ENCODE measurements at places on chromosomes 3 and 15. TPM values are rescaled to one million over a fixed set of nuclear protein-coding genes. Genes with fewer than 3 reads are reported as not detected.

SLC27A2 gene
- 0.18 TPM for total RNA-seq

FETUB gene
- 0.04 TPM for total RNA-seq

SLC24A5 gene
- 0.04 TPM for total RNA-seq

CERS3 gene
- total RNA-seq, result 0.58 TPM

NANOGP8 gene
- total RNA-seq, result 0.27 TPM

GOLGA6B gene
- total RNA-seq, result not detected

RBSN gene
- 25.5 TPM for total RNA-seq

PAQR5 gene
- 0.13 TPM for total RNA-seq

HAPLN3 gene
- total RNA-seq, result 11.9 TPM

IL17RC gene
- 17.3 TPM for total RNA-seq

PLA2G4E gene
- total RNA-seq, result 0.80 TPM

CLSTN2 gene
- total RNA-seq, result 3.1 TPM

ATP8B4 gene
- total RNA-seq, result 4.9 TPM

NDN gene
- 200 TPM for total RNA-seq

ADAMTSL3 gene
- total RNA-seq, result 42.8 TPM

RFX7 gene
- 7.1 TPM for total RNA-seq

KLF15 gene
- total RNA-seq, result 1.6 TPM

GABRA5 gene
- 0.31 TPM for total RNA-seq

PRICKLE2 gene
- total RNA-seq, result 14.6 TPM

CAMP gene
- total RNA-seq, result 0.49 TPM

TNNC1 gene
- total RNA-seq, result 608 TPM

RBMS3 gene
- total RNA-seq, result 77.4 TPM

DUOXA2 gene
- not detected for total RNA-seq

MME gene
- total RNA-seq, result 16.1 TPM

AMT gene
- total RNA-seq, result 5.5 TPM

SCG3 gene
- total RNA-seq, result 0.04 TPM

TLR9 gene
- 0.09 TPM for total RNA-seq

BNC1 gene
- 1.0 TPM for total RNA-seq

COL6A5 gene
- total RNA-seq, result 0.09 TPM

SEMA3G gene
- total RNA-seq, result 10.8 TPM

GOLGA6L9 gene
- total RNA-seq, result 1.1 TPM

GOLGA8G gene
- total RNA-seq, result not detected

PDCD7 gene
- total RNA-seq, result 11.6 TPM

IQCF5 gene
- not detected for total RNA-seq

KBTBD13 gene
- total RNA-seq, result 1.6 TPM

ST6GAL1 gene
- total RNA-seq, result 9.4 TPM

PDCD6IP gene
- 67.2 TPM for total RNA-seq

ASB14 gene
- total RNA-seq, result 0.18 TPM

GOLGA6L10 gene
- 0.44 TPM for total RNA-seq

KCNMB3 gene
- 2.1 TPM for total RNA-seq

HCLS1 gene
- 4.1 TPM for total RNA-seq

STRIT1 gene
- total RNA-seq, result 15.3 TPM

RNF168 gene
- 11.9 TPM for total RNA-seq
